ENCODE measurements at places on chromosomes 4 and X.

DNA sequence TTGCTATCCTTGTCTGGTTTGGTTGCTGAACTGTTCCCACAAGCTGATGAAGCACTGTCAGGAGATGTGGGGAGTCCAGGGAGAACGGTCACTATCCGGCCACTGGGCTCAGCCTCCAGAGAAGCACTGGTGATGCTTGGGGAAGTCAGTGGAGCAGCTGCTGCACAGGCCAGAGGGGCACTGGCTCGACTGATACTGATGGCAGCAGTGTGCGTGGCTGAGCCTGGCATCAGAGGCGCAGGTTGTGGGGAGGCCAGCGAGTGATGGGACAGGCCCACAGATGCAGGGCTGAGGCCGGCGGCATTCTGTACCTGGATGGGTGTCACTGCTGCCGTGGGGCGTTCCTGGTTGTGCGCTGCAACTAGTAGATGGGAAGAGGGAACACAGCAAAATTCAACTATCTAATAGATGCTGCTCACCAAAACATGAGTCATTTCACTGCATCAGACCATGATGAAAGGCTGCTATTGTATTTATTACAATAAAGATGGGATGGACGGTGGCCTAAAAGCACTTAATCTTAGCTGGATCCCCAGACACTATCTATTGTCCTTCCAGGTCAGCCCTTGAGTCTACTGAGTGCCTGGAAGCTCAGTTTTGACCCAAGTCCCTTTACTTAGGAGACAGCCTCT lies 106.3 kb upstream of the CBR4 start:
- no peak for DNase-seq

- no peak for DNase-seq
These were observed 13.8 kb downstream of the FHDC1 start for GRCh38 chr4:152949930-152950329.

DNA sequence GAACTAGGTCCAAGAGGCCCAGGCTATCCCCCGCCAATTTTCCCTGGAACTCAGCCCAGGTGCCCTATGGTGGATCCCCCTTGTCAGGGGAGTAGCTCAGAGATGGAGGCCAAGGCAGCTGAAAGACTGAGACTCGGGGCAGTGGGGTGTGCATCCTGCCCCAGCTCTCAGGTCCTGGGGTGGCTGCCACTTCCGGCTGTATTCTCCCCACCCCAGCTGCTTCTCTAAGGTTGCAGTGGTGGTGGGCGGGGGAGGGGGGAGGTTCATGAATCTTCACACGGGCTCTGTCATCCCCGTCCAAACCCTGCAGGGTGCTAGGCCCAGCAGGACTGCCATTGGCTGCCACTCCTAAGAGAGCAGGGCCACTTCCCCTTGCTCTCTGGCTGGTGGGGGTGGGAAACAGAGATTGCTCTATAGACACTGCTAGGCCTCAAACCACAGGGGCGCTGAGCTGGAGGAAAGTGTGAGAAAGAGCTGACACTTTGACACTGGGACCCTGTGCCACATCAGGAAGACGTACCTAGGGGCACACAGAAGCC lies 1.5 kb downstream of the SASH3 start:
- peak; percentile 19 for DNase-seq

DNA sequence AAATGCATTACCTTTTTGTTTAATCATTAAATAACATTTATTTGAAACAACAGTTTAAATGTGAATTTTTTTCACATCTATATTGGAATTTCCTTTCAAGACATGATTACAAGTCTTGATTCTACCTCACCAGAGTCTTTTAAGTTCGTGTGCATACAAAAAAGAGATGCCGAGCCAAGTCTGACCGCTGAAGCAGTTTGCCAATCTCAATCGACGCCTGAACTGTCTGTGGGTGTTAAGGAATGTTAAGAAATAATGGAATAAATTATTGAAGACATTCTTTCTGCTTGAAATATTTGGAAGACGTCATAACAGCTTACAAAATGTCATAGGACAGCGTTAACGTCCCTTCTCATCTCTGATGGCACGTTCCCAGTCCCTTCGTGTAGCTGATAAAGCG lies 27.9 kb upstream of the TNIP3 start:
- no peak for DNase-seq

DNA sequence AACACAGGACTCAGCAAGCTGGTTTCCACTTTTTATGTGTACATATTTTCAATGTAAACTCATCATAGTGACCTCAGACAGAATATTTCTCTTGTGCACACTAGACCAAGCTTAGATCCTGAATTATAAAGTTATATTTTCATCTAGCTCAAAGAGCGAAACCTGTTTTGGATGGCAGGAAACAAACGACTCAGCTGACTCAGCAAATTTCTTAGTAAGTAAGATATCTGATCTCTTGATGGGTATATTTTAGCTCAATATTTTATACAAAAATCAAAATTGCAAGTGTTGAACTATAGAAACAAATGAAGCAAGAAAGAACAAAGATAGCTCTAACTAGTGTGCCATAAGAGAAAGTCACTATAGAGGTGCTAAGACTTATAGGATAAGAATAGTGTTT lies 1114.5 kb downstream of the STPG2 start:
- no peak for DNase-seq

DNA sequence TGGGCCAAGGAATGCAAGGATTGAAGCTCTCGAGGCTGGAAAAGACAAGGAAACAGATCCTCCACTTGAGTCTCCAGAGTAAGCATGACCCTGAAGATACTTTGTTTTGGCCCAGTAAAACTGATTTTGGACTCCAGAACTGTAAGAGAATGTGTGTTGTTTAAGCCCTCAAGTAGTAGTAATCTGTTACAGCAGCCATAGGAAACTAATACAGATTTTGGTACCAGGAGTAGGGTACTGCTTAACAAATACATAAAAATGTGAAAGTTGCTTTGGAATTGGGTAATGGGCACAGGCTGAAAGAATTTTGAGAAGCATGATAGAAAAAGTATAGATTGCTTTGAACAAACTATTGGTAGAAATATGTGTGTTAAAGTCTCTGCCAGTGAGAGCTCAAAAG lies 17.4 kb upstream of the FRAS1 start:
- no peak for DNase-seq

DNA sequence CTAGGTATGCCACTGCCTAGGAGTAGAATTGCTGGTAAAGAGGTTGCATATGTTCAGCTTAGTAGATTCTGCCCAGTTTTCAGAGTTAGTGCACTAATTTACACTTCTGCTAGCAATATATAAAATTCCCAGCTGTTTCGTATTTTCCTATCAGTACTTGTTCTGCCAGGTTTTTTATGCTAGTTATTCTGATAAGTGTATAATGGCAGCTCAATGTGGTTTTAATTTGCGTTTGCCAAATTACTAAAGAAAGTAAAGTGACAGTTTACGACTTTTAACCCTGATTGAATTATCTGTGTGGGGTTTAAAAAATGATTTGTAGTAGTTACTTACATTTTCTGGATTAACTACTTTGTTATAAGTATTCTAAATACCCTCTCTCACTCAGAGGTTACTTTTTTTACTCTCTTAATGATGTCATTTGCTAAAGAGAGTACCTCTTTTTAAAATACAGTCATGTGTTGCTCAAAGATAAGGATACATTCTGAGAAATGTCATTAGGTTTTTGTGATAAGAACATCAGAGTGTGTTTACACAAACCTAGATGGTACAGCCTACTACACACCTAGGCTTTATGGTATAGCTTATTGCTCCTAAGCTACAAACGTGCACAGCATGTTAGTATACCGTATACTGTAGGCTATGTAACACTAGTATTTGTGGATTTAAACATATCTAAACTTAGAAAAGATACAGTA lies 363.2 kb downstream of the IL15 start:
- no peak for DNase-seq

- DNase-seq: no peak
These were observed 45.1 kb upstream of the OGT start for GRCh38 chrX:71487814-71488213.

DNA sequence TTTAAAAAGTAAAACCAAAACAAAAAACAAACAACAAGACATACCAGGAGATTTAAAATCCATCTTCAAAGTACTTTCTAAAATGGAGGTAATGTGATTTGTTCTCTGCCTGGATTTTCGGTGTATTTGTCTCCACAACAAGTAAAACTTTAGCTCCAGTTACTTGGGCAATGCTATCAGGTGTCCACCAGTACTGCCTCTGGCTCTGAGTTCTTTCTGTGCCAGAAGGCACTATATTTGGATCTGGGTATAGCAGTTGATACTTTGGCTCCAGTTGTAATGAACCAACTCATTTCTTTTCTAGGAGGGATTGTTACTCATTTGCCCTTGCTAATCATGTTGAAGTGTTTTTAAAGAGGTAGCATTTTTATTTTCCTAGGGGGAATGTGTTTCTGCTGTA lies 9.5 kb upstream of the PDLIM5 start:
- DNase-seq: no peak

DNA sequence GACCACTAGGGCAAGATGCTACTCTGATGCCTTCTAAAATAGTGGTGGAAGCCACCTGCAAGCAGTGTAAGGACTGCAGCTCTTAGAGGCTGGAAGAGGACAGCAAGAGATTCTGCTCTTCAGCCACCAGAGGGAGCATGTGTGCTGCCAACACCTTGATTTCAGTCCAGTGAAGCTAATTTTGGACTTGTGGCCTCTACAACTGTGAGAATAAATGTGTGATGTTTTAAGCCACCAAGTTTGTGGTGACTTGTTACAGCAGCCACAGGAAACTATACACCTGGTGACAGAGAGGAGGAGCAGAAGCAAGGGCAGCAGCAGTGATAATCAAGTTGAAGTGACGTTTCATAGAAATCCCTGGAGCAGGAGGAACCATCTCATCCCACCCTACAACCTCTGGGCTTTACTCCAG lies 55.9 kb downstream of the FGFBP1 start:
- peak; percentile 44 for DNase-seq

GRCh38 chrX:90026730-90027129 lies 105.0 kb downstream of the TGIF2LX start:
- no peak for DNase-seq

GRCh38 chr4:177116161-177116560 lies 193.5 kb upstream of the NEIL3 start:
- no peak for DNase-seq

GRCh38 chrX:128106630-128107029 lies 54.4 kb upstream of the ACTRT1 start:
- no peak for DNase-seq

DNA sequence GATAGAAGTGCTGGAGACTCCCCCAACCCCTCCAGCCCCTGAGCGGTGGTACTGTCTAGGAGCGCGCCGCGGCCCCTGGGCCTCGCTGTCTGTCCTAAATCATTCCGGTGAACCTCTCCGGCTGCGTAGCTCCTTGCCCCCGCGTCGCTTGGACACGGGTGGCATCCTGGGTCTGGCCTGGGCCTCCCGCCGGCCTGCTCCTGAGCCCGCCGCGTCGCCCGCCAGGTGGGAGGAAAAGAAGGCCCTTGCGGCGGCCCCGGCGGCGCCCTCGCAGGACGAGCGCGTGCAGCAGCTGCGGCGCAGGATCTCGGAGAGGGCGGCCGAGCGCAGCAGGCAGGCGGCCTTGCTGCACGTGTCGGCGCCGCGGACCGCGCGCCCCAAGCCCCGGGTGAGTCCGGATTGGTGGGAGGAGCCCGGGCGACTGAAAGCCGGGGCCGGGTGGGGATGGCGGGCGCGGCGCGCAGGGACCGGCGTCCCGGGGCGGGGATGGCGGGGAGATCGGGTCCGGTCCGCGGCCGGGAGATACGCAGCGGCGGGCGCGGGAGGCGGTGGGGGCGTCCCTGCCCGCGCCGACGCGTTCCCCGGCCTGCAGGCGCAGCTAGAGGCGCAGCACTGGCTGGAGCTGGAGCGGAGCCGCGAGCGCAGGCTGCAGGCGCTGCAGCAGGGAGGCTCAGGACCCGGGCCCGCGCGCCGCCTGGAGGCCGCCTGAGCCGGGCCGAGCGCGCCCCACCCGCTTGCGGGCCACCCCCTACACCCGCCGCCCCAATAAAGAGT lies 6.5 kb upstream of the RNF4 start:
- DNase-seq: peak; percentile 67

DNA sequence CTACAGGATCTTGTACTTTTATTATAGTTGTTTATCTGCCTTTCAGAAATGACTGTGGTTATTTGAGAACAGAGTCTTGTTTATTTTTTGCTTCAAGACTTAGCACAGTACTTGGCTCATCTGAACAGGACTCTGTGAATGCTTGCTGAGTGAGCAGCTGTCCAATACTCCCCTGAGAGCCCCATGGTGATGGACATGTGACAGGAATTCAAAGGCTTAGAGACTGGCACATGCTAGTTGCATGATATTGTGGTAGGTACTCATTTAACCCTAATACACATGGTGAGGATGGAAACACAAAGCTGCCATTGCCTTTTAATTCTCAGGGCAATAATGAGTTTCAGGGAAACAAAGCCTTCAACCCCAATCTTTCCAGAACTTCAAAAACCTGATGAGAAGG lies 97.3 kb downstream of the GEMIN8 start:
- DNase-seq: no peak

- DNase-seq: no peak
These were observed 227.2 kb downstream of the KCTD8 start for GRCh38 chr4:44221407-44221806.

- no peak for DNase-seq
These were observed 194.7 kb downstream of the RAB28 start for GRCh38 chr4:13289391-13289790.

DNA sequence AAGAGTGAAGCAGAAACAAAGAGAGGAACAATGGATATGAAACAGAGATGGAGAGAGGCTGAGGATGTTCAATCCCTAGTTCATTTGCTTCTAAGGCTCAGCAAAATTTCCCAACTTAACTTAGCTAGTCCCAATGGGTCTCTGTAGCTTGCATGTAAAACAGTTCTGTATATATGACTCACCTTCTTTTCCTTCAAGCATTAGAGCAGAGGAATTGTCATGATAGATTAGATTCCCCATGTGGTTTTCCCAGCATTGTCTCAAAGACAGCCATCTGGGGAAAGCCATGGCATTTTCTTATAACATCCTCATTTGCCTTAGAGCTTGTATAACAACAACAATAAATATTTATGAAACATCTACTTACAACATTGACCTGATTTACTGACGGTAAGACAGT lies 93.9 kb upstream of the GATB start:
- no peak for DNase-seq

DNA sequence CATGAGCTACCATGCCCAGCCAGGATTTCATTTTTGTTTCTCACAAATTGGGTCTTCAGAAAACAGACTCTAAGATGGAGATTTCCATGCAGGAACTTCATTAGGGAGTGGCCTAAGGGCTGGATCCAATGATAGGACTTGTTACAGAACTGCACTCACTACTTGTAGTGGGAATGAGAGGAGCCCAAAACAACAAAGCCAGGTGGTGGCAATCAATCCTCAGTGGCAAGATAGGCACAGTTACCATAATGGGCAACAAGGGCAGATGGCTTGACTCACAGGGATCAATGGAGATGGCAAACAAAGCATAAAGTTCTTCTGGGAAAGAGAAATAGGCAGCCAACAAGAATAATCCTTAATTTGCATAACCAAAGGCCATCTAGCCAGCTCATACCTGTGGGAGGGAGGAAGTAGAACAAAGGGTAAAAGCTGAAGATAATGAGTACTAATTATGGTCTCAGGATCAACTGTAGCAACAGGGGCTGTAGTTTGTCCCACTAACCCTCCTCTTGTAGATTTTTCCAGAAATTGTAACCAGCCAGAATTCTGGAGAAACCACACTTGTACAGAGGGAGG lies 72.8 kb upstream of the MAPK10 start:
- DNase-seq: no peak

GRCh38 chrX:138463476-138463875 lies 248.0 kb downstream of the FGF13 start:
- no peak for DNase-seq

GRCh38 chr4:173415092-173415491 lies 16.2 kb upstream of the SCRG1 start:
- no peak for DNase-seq

- DNase-seq: no peak
These were observed 50.5 kb downstream of the SLC4A4 start for GRCh38 chr4:71389149-71389827.

Measured in heart left ventricle (tissue), 16 donors.